Fibroblast of the aortic adventitia (primary cell): ENCODE measurements at places on chromosomes 3 and 15.
A peak's percentile ranks its signal among the peaks of the same experiment; 100 is the strongest.

DNA sequence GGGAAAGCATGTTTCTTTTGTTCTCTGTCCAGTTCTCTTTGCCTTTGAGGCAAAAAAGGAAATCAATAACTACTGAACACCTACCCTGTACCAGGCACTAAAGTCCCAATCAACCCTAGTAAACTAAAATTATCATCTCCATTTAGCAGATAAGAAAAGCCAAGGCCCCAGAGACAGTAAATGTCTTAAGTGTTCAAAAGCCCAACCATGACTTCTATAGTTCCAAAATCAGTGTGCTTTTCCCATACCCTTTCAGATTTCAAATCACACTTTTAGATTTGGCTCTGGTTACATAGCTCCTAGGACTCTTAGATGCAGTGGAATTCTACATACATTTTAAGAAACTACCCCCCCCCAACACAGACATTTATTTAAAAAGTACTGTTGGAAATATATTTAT is 63.5 kb downstream of the UACA start:
- peak; percentile 36 for DNase-seq

DNA sequence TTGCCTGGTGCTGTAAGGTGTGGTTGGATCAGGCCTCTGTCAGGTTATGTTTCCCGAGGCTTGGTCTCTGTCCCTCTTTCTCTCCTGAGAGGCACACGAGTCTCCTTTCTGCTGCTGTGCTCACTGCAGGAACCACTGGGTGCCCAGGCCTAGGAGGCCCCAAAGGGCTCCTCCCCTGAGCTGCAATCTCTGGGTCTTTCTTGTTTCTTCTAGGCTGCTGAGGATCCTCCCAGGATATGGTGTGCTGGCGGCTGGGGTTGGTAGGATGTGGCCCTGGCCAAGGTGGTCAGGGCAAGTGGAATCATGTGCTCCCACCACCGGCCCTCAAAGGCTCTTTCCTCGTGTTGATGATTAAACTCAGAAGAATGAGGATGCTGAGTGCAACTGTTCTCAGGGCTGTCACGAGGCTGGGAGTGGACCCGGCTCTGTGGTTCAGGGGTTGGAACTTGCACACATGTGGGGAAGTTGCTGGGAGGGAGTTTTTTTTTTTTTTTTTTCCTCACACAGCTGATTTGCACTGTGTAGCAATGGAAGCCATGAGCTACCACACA is 43.6 kb upstream of the CTSH start:
- peak; percentile 99 for DNase-seq

DNA sequence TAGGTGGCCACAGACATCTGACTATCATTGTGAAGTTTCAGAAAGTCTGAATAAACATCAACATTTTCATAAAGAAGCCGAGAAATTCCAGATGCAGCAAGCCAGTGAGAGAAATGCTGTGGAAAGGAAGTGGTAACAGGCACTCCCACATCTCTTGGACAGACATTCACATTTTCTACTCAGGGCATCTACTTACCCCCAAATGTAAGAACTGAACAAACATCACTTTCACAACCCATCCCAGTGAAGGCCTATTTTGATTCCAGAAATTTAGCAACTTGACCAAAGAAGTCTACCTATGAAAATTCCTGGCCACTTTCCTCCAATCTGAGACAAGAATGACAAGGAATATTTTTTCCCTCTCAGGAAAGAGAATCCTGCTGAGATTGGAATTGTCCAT is 224.8 kb upstream of the DCBLD2 start:
- DNase-seq = no peak

DNA sequence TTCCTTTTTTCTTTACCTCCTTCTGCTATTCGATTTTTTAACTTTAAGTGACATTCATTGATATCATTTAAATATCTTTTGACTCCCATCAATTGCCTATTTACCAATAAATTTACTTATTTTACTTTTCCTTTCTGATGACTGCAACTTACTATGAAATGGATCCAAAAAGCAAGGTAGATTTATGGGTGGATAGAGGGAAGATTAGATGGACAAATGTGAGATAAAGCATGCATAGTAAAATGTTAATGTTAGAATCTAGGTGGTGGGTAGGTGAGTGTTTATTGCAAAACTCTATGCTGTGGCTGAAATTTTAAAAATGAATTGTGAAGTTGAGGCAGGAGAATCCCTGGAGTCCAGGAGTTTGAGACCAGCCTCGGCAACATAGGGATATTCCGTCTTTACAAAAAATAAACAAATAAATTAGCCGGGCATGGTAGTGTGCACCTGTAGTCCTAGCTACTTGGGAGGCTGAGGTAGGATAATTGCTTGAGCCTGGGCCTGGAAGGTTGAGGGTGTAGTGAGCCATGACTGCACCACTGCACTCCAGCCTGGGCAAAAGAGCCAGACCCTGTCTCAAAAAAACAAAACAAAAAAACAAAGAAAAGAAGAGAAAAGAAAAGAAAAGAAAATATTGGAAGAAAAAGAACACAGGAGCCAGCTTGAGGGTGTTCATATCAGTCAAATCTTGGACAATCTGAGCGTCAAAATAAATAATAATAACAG is 6.1 kb upstream of the PDCD6IP start:
- no peak for DNase-seq

DNA sequence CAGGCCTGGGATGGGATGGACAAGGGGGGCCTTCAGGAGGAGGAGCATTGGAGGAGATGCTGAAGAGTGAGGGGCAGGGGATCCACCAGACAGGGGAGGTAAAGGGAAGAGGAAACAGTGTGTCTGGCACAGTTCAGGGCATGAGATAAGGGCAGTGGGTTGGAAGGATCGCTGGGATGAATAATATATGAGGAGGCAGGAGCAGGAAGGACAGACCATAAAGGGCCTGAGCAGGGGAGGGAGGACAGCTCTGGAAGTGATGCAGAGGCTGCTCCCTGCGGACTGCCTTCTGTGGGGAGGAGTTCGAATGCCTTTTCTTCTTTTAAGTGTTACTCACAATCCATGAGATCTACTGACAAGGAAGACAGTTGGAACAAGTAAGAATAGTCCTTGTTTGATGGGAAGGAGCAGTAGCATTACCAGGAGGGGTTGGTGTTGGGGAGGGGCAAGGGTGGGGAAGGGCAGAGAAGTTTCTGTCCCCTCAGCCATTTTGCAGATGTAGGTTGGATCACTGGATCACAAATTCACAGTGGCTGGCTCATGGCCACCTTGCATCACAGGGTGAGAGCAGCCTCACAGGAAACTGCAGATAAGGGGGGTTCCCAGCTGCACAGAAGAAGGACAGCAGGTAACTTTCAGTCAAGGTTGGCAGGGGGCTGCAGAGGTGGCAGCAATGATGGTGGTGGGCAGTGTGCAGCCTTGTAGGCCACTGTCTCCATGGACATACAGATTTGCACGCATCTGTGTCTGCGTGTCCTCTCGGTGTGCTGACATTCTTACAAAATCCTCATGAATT is 91.9 kb upstream of the SNRPN start:
- no peak for DNase-seq

- DNase-seq = no peak
Measured at GRCh38 chr3:147449669-147450068, 40.5 kb downstream of the ZIC1 start.

DNA sequence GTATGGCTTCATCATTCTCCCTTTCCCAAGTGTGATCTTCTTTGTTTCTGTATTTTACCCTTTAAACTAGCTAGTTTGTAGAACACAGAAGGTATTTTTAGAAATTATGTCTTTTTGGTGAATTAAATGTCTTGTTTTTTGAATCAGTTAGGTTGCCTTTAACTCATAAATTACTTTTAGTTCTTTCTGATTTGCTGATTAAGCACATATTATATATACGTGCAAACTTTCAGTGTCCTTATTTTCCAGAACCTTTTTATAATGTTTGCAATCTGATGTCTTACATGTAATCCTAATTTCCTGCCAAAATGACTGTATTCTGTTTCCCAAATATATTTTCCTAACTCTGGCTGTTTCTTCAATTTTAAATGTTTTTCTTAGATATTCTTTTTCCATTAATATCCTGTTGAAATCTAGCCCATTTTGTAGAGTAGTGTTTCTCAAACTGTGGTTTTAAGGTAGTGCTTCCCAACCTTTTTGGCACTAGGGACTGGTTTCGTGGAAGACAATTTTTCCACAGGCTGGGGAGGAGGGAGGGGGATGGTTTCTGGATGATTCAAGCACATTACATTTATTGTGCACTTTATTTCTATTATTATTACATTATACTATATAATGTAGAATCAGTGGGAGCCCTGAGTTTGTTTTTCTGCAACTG is 51.8 kb downstream of the CHD2 start:
- peak; percentile 29 for DNase-seq

GRCh38 chr3:195110647-195111318 is 160.2 kb downstream of the XXYLT1 start:
- DNase-seq = peak; percentile 56

- no peak for DNase-seq
Measured at GRCh38 chr15:66779331-66780009, 77.4 kb downstream of the SMAD6 start.

- DNase-seq = no peak
Measured at GRCh38 chr3:72682936-72683452, 165.3 kb downstream of the SHQ1 start.

DNA sequence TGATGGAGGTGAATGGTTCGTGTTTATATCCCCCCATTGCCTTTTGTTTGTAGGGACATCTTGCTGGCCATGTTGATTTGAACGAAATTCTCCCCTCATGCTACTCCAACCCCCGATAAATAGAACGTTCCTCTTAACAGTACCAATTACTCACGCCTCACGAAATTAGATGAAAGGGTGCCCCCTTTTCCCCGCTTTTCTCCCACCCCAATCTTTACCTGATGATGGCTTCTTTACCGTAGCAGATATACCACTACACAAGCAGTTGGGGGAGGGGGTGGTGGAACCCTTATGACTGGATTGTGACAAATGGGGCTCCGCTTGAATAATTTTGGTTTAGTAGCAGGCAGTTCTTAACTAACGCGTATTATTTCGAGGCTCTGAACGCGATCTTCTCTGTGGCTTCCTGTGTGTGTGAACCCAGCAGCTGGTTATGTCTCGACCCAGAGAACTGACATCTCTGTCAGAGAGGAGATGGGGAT is 1.1 kb downstream of the PIAS1 start:
- DNase-seq = peak; percentile 43

GRCh38 chr3:27454914-27455313 is 29.3 kb downstream of the SLC4A7 start:
- DNase-seq = peak; percentile 49

GRCh38 chr15:49037546-49037940 is 8.7 kb downstream of the SECISBP2L start:
- no peak for DNase-seq

GRCh38 chr15:43808960-43809678 is 8.7 kb downstream of the HYPK start:
- DNase-seq = no peak

GRCh38 chr3:104102386-104102785 is 1264.3 kb upstream of the ALCAM start:
- peak; percentile 63 for DNase-seq

DNA sequence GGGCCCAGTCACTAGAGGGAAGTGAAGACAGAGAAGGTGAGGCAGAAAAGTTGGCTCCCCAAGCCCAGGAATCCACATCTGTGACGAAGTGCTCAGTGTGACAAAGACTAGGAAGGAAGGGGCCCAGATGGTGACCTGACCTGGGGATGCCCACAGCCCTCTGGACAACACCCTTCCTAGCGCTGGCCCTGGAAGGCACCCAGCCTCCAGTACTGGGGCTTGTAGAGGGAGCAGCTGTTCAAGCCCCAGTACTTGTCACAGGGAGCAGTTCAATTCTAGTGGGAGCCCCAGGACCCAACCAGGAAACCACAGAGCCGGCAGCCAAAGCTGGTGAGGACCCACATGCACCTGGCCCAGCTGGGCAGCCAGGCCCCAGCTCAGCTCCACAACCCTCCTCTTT is 190.8 kb downstream of the XXYLT1 start:
- DNase-seq = no peak
